ENCODE measurements at places on chromosomes 1 and 21.

GRCh38 chr1:91552091-91552490 is 51.4 kb downstream of the CDC7 start:
- peak; percentile 21 for DNase-seq

DNA sequence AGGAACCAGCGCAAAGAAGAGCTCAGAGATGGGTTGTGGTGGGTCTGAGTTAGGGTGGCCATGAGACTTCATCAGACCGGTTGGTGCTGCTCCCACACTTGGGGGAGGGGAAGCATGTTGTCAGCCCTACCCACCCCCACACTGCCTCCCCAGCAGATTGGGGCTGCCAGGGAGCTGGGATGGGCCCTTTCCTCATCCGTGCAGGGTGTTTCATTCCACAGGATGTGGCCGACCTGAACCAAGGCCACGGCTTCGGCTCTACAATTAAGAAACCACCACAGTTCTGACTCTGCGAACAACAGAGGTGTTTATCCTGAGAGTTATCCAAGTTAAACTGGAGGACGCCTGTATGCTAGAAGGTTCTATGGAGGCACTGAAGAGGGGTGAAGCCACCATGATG is 171.2 kb downstream of the ETS2 start:
- no peak for DNase-seq

DNA sequence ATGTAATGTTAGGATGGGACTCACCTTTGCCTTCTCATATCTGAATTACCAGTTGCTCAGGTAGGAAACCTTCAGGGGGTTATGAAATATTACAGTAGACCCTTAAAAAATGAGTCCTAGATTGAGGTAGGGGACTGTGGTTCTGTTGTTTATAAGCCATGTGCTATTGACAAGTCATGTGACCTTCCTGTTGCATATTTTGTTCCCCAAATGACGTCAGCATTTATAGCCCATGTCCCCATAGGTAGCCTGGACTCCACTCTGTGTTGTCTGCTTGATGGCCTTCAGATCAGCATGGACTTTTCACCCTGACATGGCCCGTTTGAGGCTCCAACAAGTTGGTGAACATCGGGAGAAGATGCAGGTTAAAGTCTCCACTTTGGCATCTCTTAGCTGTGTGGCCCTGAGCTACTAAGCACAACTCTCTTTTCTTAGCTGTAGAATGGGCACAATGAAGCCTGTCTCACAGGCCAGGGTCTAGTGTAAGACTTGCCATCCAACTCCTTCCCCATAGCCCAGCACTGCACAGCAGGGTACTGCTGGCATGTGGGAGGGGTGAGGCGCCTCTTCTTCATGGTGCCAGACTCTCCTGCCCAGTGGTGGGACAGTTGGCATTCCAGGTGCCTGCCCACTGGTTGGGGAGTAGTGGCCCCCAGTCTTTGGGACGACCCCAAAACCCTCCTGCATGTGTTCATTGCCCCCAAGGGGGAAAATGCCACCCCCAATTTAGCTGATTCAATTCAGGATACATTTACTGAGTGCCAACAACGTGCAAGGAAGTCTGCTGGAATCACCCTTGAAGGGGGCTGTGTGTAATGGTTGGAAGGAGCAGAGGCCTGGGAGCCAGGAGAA is 36.1 kb upstream of the TTC22 start:
- DNase-seq = no peak

DNA sequence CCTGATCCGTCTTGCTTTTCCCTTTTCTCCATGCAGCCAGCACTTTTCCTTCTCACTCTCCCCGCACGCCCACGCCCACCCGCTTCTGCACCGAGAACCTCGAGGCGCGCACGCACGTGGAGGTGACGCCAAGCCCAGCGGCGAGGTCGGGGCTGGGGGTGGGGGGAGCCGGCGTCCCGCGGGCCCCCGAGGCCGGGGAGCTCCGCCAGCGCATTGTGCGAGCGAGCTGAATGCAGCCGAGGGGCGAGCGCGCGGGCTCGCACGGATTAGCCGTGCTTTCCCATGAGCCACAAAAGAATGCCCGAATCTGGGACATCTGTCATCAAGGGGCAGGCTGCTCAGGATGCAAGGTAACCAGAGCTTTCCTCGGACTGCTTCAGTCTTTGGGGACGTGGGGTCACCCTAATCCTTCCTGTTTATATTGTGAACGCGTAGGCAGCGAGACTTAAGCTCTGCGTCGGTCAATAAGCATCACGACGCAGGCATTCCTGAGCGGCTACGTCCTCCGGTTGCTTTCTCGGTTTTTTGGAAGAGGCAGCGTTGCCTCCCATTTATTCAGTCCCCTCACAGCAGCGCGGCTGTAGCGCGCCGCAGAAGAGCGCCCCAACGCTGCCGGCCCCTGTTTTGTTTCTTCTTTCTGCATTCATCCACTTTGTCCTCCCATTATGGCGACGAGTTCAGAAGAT is 67.3 kb upstream of the AKT3 start:
- DNase-seq = peak; percentile 95

DNA sequence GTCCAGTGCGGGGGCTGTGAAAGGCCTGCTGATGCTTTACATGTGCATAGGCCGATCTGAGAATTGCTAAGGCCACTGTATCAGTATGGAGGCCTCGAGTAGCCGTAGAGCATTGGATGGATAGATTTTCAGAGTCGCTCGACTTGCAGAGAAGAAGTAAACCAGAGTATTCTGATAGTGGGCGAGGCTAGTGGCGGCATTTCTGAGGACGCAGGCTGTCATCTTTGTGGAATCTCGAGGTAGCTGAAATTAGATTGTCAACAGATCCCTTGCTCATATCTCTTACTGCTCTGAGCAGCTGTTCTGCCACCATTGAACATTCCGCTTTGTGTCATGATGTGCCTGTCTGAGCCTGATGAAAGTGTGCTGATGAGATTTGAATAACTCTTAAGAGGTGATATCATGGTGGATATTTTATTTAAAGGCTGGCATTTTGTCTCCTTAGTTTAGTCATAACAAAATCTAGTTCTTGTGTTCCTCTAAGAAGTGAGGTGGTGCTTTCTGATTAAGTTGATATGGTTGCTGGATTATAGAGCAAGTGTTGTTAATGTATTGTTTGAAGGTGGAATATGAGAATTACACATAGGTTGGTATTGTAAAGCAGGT is 1.5 kb downstream of the KIF1B start:
- DNase-seq = peak; percentile 65

All from ELR (cell line).